ENCODE measurements at places on chromosomes 13 and 19.

GRCh38 chr13:28325022-28325421 is 169.9 kb downstream of the FLT1 start:
- ATAC-seq, result no peak

- ATAC-seq, result peak; percentile 48
These were observed 84.7 kb upstream of the DOCK9 start for GRCh38 chr13:99062593-99062992.

DNA sequence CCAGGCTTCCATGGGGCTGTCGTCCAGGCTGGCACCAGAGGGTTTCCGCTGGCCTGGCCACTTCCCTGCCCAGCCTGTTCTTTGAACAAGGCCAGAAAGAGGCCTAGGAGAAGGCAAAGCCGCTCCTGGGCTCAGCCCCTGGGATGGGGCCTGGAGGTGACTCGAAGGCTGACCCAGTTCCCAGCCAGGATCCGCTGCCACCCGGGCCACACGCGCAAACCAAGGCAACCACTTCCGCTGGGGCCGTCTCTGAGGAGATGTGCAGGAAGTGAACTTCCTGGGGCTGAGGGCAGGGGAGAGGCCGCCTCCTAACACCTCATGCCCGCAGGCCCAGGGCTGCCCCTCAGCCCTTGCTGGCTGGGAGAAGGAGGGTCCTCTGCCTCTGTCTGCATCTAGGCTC is 15.2 kb downstream of the PLEKHF1 start:
- ATAC-seq, result no peak

DNA sequence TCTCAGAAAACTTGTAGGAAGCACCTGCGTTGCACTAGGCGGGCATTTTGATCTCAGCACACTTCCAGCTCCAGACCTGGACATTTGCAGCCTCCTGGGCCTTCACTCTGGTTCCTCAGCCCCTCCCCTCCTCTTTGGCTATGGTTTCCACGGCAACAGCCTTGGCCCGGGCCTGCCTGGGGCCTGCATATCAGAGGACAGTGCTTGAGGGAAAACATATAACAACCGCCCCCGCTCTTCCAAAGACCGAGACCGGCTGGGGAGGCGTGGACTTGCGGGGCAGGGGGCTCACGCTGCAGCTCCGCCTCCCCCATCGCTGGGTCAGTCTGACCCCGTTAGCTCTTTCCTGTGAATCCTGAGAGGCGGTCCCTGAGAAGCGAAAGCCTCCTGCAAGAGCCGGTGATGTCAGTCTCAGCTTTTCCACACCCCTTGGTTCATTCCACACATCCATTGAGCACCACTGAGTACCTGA is 125.7 kb upstream of the PEG3 start:
- no peak for ATAC-seq

- ATAC-seq, result no peak
These were observed 88.3 kb downstream of the TUBA3C start for GRCh38 chr13:19093369-19093768.

DNA sequence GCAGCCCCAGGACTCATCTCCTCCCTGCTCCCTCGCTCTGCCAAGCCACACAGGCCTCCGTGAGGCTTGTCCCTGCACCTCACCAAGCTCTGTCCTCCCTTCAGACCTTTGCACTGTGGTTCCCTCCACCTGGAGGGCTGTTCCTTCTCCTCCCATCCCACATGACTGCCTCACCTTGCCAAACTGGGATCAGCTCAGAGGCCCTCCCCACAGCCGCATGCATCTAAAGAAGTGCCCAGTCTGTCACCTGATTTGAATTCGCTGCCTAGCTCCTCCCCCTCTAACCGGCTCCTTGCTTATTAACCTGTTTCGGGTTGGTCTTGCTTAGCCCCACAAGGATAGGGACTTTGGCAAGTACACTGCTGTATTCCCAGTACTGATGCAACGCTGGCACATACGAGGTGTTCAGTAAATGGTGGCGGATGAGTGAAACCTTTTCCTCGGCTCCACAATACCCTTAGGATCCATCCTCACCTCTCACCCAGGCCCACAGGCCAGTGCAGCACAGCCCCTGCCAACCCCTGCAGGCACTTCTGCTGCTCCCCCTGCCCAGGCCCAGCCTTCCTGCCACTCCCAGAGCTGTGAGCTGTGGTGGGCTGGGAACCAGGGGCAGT is 4.4 kb downstream of the AKT2 start:
- no peak for ATAC-seq

GRCh38 chr13:113972451-113973217 is 1.2 kb downstream of the C13orf46 start:
- ATAC-seq, result no peak

- no peak for ATAC-seq
These were observed 101.8 kb downstream of the FAM216B start for GRCh38 chr13:42883142-42883541.

GRCh38 chr13:95226476-95226875 is 74.8 kb downstream of the ABCC4 start:
- no peak for ATAC-seq

GRCh38 chr19:19109601-19110000 is 28.7 kb downstream of the TMEM161A start:
- no peak for ATAC-seq

- ATAC-seq, result no peak
These were observed 12.1 kb upstream of the CYP2A6 start for GRCh38 chr19:40862333-40862732.

DNA sequence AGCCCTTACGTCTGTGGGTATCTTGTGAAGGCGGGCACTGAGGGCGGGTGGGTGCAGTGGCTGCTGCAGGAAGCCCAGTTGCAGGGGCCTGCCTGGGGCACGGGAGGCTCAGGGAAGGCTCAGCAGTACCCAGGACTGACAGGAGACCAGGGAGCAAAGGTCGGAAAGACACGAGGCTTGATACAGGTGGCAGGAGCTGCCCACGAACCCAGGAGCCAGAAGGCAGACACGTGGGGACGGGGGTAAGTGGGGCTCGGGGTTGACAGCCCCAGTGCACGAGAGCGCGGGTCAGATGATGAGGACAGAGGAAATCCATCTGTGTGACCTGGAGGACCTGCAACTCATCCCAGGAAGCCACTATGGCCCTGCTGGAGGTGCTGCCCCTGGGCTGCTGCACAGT is 25.3 kb downstream of the ELAVL1 start:
- no peak for ATAC-seq

DNA sequence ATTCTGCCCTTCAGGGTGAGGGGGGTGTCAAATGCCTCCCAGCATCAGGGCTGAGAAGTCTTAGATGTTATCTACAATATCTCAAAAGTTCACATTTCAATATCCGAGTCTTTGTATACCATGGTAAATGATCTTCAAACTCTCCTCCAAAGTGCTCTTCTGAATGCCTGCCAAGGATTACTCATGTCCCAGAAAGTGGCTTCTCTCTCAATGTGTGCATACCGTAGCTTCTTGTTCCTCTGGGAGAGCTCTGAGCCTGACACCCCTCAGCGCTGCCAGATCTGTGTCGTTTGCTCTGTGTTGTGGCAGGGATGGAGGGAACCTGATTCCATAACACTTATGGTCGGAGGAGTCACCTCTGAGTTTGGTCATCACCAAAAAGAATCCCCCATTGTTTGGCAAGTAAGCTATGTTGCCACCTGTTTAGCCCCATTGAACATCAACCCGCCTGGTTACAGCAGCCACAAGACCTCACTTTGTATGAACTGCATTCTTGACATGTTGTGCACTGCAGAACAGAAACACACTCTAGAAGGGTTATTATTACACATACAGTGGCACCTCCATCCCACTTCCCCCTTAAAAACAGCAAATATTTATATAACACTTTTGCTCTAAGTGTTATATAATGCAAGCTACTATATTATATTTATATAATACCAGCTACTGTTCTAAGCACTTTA is 163.1 kb upstream of the MIR17HG start:
- ATAC-seq, result no peak

DNA sequence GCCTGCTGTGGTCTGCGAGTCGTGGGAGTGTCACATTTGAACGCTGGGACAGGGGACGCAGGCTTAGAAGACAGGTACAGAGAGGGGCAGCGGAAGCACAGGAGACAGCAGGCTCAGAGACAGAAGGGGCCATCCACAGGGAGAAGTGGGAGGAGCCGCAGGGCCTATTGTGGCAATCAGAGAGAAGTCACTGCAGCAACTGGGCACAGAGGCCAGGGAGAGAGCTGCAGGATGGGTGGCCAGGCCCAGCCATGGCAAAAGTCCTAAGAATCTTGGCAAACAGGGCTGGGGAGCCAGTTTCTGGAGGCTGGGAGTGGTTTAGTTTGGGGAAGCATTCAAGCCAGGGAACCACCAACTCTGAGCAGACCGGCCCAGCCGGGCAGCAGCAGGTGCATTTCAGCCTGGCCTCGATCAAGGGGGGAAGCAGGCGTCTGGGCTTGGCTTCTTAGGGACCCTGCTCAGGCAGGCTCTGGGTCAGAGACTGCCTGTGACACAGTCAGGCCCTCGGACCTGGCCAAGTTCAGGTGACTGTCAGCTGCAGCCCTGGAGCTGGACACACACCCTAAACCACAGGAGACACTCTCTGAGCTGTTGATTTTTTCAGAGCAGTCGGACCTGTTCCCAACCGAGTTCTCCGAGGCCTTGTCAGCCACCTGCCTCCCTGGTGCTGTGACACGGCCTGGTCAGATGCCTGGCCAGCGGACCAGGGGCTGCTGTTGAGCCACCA is 11.8 kb downstream of the SH3GL1 start:
- ATAC-seq, result peak; percentile 34

DNA sequence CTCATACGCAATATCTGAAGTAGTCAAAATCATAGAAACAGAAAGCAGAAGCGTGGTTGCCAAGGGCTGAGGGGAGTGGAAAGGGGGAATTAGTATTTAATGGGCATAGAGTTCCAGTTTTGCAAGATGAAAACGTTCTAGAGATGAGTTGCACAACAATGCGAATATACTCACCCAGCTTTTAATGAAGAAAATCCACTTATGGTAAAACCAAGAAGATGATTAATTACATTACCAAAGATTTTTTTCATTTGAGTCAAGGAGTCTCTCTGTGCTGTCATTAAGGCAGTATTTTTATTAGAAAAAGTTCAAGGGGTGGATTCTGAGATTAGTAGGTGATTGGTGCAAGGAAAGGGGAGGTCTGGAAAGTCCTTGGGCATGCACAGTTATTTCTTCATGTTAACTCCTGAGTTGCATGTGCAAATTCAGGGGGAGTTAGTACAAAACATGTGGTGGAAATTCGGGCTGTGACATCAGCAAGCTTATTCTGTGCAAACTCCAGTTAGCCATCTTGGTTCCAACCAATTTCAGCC is 6.9 kb upstream of the CBY2 start:
- ATAC-seq, result no peak

GRCh38 chr13:62684359-62684758 is 1268.7 kb upstream of the PCDH20 start:
- no peak for ATAC-seq

DNA sequence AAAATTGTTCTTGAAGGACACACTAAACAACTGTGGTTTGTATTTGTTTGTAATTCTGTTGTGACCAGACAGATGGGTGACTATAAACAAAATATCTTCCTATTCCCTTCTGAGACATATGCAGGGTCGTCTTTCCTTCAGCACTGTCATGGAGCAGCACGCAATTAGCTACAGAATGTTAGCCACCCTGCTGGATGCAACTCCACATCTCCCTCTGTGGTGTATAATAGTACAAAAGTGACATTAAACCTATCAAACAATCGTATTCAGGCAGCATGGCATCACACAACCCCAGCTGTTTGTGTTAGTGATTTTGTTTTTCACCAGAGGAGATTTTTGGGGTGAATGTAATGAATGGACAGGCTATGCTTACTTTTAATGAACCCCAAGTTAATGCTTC is 146.2 kb downstream of the GPC6 start:
- ATAC-seq, result no peak

- ATAC-seq, result no peak
These were observed 8.6 kb upstream of the PEAK3 start for GRCh38 chr19:2290441-2291184.

DNA sequence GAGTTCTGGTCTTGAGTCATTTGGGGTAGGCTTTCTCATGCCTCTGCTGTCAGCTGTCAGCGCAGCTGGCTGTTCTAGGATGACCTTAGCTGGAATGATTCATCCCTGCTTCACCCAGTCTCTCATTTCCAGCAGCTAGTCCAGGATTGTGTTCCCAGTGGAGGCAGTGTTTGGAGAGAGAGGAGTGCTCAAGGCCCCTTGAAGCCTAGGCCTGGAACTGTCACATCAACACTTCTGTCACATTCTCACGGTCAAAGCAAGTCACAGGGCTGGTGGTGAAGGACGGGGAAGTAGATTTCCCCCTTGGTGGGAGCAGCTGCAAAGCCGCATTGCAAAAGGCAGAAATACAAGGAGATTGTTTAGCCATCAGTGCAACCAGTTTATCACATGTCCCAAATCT is 15.2 kb downstream of the TPT1 start:
- peak; percentile 72 for ATAC-seq

DNA sequence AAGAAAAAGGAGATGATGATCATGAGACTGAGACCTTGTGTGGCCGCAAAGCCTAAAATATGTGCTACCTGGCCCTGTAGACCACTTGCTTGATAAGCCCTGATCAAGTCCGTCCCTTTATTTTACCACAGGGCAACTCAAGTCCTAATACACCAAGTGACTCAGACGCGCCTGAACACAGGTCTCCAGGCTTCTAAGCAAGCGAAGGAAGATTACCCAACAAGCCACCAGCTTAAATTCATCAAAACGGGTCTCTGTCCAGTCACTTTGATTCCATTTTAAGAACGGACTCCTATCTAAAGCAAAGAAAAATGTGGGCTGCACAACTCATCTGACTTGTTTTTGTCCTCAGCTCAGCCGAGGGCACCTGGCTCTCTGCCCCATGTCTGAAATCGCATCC is 26.8 kb downstream of the SLC7A1 start:
- no peak for ATAC-seq

- ATAC-seq, result no peak
These were observed 46.3 kb upstream of the ZNF730 start for GRCh38 chr19:23070353-23071146.

DNA sequence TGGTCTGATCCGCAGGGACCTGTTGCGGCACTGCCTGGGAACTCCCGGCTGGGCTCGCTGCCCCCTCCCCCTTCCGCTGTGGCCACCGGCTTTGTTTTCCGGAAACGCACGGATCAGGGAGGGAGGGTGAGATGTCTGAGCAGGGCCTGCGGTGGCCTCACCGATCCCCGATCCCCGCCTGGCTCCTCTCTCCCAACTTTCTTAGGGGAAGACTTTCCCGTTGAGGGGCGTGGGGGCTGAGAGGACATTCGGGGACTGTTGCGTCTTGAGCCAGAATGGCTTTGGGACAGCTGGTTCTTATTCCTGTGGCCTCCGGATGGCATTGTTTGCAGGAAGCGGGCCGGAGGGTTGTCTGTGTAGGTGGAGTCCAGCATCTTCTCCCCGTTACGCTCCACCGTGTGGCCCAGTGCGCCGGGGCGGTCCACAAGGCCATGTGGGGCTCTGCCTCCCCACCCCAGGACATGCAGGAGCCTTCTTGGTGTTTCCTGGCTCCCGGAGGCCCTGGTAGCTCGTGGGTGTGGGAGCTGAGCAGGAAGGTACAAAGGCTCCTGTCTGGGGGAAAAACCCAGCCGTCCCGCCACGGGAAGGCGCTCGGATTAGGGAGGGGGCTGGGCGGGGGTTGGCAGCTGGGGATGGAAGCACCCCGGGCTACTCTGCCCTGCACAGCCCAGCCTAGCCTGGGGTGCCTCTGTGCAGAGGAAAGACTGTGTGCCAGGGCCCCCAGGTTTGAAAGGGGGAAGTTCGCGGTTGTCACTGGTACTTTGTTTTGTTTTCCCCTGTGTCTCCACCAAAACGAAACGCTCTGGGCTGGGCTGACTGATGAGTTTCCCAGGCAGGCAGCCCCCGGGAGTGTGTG is 1.3 kb downstream of the CSNK1G2 start:
- ATAC-seq, result peak; percentile 27
